K562 (cell line): ENCODE measurements at places on chromosomes 4 and X. TPM values are rescaled to one million over a fixed set of nuclear protein-coding genes. Genes with fewer than 3 reads are reported as not detected.

DNA sequence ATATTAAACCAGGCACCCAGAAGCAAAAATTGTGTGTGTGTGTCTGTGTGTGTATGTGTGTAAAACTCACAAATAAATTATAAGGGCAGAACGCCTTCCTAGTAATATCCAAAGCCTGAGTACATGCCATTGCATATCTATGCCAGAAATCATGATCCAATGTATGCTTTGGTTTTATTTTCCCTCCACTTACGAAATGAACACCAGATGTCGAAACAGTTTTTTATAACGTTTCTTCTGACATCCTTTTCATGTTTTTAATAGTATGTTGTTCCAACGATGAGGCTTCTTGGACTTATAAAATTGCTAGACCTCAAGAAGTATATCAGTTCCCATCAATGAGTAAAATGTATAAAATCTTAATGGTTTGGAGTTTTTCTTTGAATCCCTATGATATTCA lies 55.4 kb downstream of the KCNIP4 start:
- DNase-seq: no peak
- no peaks in the 10 kb centered on the region for H3K27me3 ChIP-seq
- H3K4me1 ChIP-seq: no peaks in the 10 kb centered on the region
- no peak overlapping the region for H3K27ac ChIP-seq
- H3K36me3 ChIP-seq: no peaks in the 10 kb centered on the region
- no peak overlapping the region for H3K4me3 ChIP-seq

DNA sequence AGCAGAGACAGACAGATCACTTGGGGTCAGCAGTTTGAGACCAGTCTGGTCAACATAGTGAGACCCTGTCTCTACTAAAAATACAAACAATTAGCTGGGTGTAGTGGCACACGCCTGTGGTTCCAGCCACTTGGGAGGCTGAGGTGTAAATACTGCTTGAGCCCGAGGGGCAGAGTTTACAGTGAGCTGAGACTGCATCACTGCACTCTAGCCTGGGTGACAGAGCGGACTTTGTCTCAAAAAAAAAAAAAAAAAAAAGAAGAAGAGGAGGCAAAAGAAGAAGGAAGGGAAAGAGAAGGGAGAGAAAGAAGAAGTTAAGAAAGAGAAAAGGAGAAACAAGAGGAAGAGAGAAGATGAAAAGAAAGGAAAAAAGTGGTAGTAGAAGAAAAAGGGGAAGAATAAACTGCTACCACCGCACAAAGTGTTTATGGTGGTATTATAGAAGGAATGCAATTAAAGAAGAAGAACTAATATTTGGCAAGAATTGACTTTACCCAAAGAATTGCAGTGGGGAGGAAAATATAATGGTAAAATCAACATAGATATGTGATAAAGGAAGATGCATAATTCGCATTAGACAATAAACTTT lies 19.6 kb upstream of the NSUN7 start:
- H3K36me3 ChIP-seq: no peaks in the 10 kb centered on the region
- H3K27ac ChIP-seq: no peak overlapping the region
- no peak for DNase-seq
- H3K27me3 ChIP-seq: peaks cover 3% of the 10 kb centered on the region; the same call in 2 of the 3 replicates

- H3K36me3 ChIP-seq: no peaks in the 10 kb centered on the region
- H3K4me3 ChIP-seq: no peak overlapping the region
- H3K27me3 ChIP-seq: no peaks in the 10 kb centered on the region
- no peak overlapping the region for H3K27ac ChIP-seq
- H3K4me1 ChIP-seq: no peaks in the 10 kb centered on the region
Measured at GRCh38 chr4:142088906-142089305, 452.5 kb downstream of the IL15 start.

- no peaks in the 10 kb centered on the region for H3K27me3 ChIP-seq
- DNase-seq: no peak
- H3K4me3 ChIP-seq: no peak overlapping the region
- H3K36me3 ChIP-seq: no peaks in the 10 kb centered on the region
Measured at GRCh38 chrX:47316276-47317025, 53.9 kb upstream of the ZNF157 start.

DNA sequence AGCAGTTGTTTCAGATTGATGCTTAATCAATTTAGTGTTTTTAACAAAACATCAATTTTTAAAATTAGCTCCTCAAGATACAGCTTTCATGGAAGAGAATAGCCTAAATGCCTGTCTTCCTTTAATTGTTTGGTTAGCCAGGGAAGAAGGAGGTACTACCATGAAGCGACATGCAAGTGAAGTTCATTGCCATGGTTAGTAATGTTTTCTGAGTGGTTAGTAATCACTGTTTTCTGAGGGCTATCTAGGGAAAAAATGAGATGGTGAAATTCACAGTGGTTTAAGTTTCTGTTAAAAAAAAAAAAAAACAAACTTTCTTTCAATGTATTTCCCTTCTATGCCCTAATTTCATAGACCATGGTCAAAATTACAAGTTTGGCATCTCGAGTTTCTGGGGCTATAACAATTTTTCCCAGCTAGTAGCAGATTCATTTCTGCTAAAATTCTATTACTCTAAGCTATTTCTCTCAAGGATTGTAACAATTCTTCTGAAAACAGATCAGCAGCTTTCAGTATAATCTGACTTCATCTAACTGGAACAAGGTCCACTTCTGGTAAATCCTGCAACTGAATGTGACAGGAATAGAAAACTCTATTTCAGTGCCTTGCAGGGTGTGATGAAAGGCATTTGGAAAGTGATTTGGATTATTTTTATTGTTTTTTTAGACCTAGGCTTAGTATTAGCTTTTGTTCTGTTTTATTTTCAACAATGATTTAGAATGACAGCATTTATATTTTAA lies 157.0 kb downstream of the PCDH18 start:
- H3K27me3 ChIP-seq: no peaks in the 10 kb centered on the region
- H3K4me1 ChIP-seq: no peaks in the 10 kb centered on the region
- DNase-seq: no peak
- H3K36me3 ChIP-seq: no peaks in the 10 kb centered on the region
- H3K27ac ChIP-seq: no peak overlapping the region

DNA sequence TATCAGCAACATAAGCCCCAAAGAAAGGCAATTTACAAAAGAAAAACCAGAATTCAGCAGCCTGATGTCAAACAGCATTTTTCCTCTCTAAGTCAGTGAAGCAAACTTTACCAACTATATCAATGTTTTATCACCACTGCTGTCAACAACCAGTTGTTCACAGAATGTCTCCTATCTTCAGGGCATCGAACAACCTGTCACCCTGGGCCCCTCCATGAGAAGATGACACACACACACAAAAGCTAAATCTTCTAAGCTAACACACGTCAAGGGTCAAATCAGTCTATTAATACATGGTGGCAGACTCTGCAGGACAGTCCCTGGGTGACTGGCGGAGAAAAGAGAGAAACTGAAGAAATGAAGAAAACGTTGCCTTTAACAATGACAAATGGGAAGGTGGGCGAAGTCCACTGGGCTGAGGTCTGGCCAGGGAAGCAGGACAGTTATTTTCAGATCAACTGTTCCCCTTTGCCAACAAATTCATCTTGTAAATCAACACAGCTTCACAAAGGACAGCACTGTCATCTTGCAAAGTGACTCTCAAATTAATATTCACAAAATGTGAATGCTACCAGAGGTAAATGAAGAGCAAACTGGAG lies 13.0 kb downstream of the FAT1 start:
- no peak overlapping the region for H3K4me3 ChIP-seq
- H3K27ac ChIP-seq: no peak overlapping the region
- no peak for DNase-seq
- H3K27me3 ChIP-seq: no peaks in the 10 kb centered on the region
- peaks cover 32% of the 10 kb centered on the region; the same call in 2 of the 3 replicates for H3K36me3 ChIP-seq

Gene IL2
- 0.89 and 1.6 TPM in 2 replicates for total RNA-seq

- no peaks in the 10 kb centered on the region for H3K36me3 ChIP-seq
- H3K4me1 ChIP-seq: no peaks in the 10 kb centered on the region
- DNase-seq: no peak
- no peak overlapping the region for H3K27ac ChIP-seq
- H3K4me3 ChIP-seq: no peak overlapping the region
Measured at GRCh38 chr4:52560844-52561280, 98.2 kb downstream of the USP46 start.

DNA sequence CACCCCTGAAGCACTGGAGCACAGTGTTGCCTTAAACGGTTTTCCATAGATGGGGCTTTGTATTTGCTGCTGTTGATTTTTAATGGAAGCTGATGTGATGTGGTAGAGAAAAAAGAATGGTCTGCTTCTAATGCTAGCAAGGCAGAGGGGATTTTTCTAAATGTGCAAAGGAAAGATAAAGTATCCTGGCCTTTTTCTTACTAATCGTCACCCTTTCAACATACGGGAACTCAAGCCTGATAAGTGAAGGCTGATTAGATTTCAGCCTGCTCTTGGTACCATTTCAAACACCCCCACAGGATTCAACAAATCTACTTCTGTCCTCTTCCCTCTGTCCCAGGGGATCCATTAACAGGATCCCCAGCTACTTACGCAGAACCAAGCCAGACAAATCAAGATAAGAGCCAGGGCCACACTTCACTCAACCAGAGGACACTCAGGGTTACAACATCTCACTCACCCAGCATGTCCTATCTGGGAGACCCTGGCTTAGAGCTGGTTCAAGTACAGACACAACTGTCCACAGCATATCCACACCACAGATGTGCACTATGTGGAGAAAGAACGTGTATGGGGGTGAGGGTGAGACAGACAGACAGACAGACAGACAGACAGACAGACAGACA lies 180.0 kb downstream of the SH3KBP1 start:
- H3K36me3 ChIP-seq: no peaks in the 10 kb centered on the region
- DNase-seq: no peak
- H3K4me1 ChIP-seq: no peaks in the 10 kb centered on the region; the same call in 1 of the 2 replicates
- no peaks in the 10 kb centered on the region for H3K27me3 ChIP-seq
- no peak overlapping the region for H3K27ac ChIP-seq

Gene CSN1S1
- not detected in 2 replicates for total RNA-seq

Gene KLF8
- total RNA-seq: 0.02 and 0.04 TPM in 2 replicates

- no peak for DNase-seq
- H3K4me3 ChIP-seq: no peak overlapping the region
- H3K4me1 ChIP-seq: no peaks in the 10 kb centered on the region
- no peak overlapping the region for H3K27ac ChIP-seq
- H3K36me3 ChIP-seq: peaks cover 8% of the 10 kb centered on the region
Measured at GRCh38 chr4:123121241-123121907, 199.0 kb upstream of the NUDT6 start.

- DNase-seq: no peak
- H3K36me3 ChIP-seq: no peaks in the 10 kb centered on the region
- no peaks in the 10 kb centered on the region for H3K27me3 ChIP-seq
- no peak overlapping the region for H3K27ac ChIP-seq
- no peak overlapping the region for H3K4me3 ChIP-seq
- peaks cover 1% of the 10 kb centered on the region; the same call in 1 of the 2 replicates for H3K4me1 ChIP-seq
Measured at GRCh38 chr4:39042366-39042765, 10.2 kb upstream of the TMEM156 start.

DNA sequence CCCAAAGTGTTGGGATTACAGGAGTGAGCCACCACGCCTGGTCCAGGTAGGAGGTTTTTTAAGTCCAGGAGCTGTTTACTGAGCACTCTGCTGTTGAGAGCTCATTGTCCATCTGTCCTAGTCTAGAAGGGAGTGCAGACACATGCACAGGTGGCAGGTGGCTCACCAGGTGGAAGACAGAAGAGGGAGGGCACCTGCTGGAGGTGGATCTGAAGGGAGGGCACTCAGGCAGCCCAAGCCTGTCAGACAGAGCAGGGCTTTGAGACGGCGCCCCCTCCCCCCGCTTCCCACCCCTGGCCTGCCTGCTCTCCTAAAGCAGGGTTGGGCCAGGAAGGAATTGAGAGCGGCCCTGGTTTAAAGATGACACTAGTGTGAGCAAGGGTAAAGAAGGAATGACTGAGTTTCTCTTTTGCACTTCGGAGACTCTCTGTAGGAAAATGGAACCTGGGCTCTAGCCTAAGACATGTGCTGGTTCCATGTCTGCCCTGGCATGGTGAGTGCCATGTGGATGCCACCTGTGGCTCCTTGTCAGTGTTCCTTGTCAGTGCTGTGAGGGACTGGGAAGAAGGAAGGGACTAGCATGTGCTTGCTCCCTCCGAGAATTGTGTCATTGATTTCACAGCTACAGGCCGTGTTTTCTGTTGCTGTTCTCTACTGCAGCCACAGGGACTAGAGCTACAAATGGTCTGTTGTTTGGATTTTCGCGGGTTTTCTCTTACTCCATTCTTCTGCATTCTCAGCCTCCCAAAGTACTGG lies 108.6 kb downstream of the TNIP2 start:
- H3K4me1 ChIP-seq: peaks cover 17% of the 10 kb centered on the region
- H3K4me3 ChIP-seq: no peak overlapping the region
- no peak overlapping the region for H3K27ac ChIP-seq
- H3K36me3 ChIP-seq: peaks cover 76% of the 10 kb centered on the region

Gene NUDT10
- total RNA-seq: not detected in 2 replicates

Gene TCEAL5
- total RNA-seq: not detected in 2 replicates

DNA sequence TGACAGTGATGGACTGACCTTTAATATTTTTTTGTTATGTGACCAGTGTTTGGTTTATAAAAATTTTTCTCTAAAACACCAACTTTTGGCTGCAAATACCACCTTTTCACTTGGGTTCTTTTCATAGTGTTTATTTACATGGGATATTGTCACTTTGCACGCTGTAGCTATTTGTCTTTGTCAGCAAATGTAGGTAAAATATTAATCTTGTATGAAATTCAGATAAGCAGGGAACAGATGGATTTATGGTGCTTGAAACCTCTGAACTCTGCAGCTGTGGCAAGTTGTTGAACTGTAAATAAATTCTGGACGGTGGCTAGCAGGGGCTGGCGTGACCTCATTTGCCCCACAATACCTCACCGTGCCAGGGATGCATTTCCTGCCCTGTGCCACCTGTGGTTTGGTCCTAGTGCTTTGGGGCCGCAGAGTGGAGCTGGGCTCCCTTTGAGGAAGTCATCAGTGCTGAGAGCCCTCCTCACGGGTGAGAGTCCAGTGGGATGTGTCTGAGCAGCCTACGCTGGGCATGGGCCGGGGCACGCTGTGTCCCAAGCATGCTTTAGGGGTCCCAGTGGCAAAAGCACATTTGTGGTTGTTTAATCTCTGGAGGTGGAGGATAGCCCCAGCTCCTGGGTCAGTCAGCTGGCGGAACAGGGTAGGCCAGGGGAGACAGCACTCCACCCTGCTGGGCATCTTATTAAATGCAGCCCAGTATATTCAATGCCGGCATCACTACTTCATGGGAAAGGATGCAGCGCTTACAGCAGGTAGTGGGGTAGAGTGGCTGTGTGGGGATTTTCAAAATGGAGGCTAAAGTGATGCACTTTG lies 108.6 kb downstream of the TBL1X start:
- peaks cover 5% of the 10 kb centered on the region for H3K4me1 ChIP-seq
- no peak overlapping the region for H3K4me3 ChIP-seq
- no peaks in the 10 kb centered on the region for H3K36me3 ChIP-seq
- H3K27me3 ChIP-seq: no peaks in the 10 kb centered on the region
- no peak for DNase-seq

DNA sequence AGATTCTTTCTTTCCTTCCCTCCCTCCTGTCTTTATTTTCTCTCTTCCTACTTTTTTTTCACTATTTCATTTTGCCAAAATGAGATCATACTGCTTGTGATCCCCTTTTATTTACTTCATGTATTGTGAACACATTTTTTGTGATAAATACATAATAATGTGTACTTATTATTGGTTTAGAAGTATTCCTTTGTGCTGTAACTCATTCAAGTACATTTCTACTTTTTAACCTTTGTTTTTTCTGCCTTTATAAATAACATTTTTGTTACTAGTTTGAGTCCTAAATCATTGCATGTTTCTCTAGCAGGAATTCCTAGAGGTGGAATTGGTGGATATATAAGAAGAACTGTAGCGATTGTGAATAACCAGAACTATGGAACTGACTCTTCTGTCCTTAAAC lies 214.5 kb upstream of the SFRP2 start:
- no peak overlapping the region for H3K27ac ChIP-seq
- H3K4me3 ChIP-seq: no peak overlapping the region
- no peaks in the 10 kb centered on the region for H3K36me3 ChIP-seq
- no peaks in the 10 kb centered on the region for H3K27me3 ChIP-seq
- DNase-seq: no peak

Gene BRS3
- total RNA-seq: not detected in 2 replicates

- no peak overlapping the region for H3K4me3 ChIP-seq
- no peak for DNase-seq
- no peaks in the 10 kb centered on the region for H3K36me3 ChIP-seq
- no peaks in the 10 kb centered on the region for H3K4me1 ChIP-seq
Measured at GRCh38 chr4:86529436-86529835, 64.7 kb upstream of the PTPN13 start.
